ENCODE measurements at places on chromosomes 7 and 10.

- DNase-seq = no peak
These were observed 15.5 kb downstream of the CFTR start for GRCh38 chr7:117495308-117495707.

DNA sequence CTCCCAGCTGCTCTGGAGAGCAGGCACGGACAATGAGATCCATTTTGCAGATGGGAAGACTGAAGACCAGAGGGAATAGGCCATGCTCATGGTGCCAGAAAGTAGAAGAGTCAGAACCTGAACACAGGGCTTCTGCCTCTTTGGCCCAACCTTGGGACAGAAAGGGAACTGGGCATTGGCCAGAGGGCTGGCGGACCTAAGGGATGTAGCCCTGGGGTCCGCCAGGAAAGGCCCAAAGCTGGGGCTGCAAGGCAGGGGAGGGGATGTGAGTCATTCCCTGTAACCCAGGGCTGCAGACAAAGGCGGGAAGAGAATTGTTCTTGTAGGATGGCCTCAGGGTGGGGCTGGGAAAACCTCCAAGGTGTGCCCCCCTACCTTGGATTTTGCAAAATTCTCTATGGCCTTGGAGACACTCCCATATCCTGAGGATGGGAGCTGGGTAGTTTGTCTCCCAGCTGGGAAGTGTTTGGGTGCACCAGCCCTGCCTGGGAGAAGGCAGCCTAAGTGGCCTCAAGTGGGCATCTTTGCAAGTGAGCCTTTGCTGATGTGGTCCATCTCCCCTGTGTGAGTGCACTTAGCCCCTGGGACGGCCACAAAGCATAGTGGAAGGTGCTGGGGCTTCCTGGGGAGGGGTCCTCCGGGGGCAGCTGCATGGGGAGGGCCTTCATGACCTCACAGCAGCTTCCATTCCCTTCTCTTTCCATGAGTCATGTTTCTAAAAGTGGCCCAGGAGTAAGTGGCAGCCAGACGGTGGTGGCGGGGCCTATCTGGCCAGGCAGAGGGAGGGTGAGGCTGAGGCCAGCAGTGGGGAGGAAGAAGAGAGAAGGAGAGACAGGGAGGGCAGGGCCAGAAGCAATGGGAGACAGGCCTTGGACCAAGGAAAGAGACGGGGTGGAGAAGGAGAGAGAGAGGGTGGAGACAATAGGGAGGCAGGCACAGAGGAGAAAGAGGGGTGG lies 9.2 kb downstream of the AQP1 start:
- DNase-seq = peak; percentile 84

- DNase-seq = no peak
These were observed 12.3 kb upstream of the ADRB1 start for GRCh38 chr10:114031073-114031972.

DNA sequence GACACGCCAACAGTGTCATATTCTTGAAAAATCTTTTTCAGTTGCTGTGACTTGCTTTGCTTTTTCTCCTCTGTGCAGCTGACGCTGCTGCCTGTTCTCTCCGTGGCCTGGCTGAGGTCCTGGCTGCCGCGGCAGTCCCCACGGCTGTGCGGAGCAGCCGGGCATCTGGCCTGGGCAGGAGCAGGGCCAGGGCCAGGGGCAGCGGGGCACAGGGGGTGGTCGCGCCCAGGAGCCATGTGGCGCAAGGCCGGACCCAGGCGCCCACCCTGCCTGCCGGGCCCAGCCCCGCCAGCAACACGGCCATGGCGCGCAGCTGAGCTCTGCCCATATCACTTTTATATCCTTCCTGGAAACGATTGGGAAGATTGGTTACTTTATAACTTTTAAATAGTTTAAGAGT lies 109.4 kb upstream of the ACBD5 start:
- no peak for DNase-seq

DNA sequence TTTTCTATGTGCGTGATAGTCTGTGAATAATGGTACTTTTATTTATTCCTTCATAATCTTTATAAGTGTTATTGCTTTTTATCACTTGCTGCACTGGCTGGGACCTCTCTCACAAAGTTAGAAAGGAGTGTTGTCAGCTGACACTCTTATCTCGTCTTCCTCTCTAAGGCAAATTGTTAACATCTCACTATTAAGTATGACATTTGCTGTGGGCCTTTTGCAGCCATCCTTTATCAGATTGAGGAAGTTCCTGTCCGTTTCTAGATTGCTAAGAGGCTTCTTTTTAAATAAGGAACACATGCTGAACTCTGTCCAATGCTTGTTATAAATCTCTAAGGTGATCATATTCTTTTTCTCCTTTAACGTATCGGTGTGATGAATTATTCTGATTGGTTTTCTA lies 27.4 kb upstream of the DIP2C start:
- no peak for DNase-seq

GRCh38 chr7:93382362-93382761 lies 150.2 kb downstream of the VPS50 start:
- no peak for DNase-seq
